NCI-H460 (cell line): ENCODE measurements at places on chromosomes 2 and 18. TPM values are rescaled to one million over a fixed set of nuclear protein-coding genes. Genes with fewer than 3 reads are reported as not detected.

Gene TCF23
- total RNA-seq = not detected in 2 replicates

Gene TEX44
- total RNA-seq = not detected in 2 replicates

Gene MAB21L4
- not detected in 2 replicates for total RNA-seq

Gene NEUROD1
- total RNA-seq = not detected in 2 replicates

Gene YIPF4
- total RNA-seq = 46.5 and 53.3 TPM in 2 replicates

Gene CDH2
- 0.77 and 1.2 TPM in 2 replicates for total RNA-seq

DNA sequence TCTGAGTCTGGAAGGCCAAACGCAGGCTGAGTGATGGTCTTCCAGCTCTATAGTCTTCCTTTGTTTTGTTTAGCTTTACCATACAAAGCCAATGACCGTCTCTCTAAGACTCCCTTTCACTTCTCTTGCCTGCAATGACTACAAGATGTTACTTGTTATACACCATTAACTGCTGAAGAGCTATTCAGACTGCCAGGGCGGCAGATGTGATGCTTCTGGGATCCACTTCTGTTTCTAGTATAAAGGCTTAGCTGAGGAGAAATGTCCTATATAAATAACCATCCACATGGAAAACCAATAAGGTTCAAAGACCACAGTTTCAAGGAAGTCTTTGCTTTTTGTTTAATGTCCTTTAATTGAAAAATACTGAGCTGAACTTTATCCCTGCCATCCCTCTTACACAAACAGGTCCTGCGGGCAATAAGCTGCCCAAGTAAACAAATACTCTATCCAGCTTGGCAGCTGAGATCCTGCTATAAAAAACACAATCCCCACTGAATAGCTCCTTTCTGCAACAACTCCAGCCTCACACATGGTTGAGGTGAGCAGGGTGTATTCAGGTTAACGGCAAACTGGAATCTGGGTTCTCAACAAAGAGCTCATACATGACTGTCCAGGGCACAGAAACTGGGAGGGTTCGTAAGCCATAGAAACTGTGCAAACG lies 124.6 kb downstream of the VIT start:
- no peak for DNase-seq

DNA sequence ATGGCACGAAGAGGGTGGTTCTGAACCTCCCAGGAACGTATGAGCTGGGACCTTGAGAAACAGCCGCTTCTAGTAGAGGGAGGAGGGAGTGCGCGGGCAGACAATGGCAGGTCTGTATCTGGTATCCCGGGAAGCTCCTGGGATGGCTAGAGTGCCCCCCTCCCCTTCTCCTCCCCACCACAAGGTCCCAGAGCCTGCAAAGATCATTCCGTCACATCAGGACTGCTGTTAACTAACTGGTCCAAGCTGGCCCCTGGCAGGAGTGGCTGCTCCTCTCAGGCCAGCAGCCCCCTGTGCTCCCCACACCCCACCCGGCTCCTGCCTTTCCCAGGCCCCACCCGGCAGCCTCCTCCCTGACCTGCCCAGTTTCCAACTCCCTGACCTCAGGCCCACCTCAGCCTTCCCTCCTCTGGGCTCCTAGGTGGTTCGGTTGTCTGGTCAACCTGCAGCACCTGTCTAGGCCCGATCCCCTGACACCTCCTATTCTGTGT lies 75.0 kb downstream of the TPO start:
- DNase-seq = no peak

- DNase-seq = no peak
Measured at GRCh38 chr2:163407296-163407695, 328.5 kb downstream of the FIGN start.

DNA sequence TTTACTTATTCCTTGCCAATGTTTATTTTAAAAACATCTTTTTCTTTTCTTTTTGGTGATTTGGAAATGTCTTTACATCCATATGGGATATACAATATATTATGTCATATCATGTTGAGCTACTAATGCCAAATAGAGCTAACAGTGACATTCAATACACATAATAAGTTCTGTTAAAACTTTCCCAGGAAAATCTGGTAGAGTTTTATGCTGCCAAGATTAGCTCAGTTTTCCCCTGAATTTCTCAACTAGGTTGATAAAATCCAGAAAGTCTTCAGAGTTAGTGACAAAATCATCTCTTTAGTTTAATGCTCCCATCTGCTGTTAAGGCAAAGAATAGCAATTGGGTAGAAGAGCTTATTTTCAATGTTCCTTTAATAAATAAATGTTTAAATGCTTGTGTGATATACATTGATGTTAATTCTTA lies 9.9 kb downstream of the COL3A1 start:
- no peak for DNase-seq

DNA sequence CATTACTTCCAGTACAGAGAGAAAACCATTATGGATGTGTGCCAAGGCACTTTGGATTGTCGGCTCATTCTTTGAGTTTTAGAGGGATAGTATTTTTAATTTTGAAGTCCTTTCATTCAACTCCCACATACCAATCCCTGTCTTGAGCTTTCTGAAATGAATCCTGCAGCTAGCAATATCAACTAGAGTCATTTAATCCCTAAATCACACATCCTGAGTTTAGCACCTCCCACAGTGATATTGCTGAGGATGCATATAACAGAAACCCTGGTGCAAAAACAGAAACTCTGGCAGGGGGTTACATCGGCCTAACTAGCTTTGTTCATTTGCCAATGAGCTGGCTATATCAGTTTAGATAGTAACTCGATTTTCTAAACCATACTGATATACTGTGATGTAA lies 427.3 kb downstream of the LRP1B start:
- no peak for DNase-seq

- no peak for DNase-seq
Measured at GRCh38 chr2:235917506-235917905, 250.7 kb downstream of the GBX2 start.

DNA sequence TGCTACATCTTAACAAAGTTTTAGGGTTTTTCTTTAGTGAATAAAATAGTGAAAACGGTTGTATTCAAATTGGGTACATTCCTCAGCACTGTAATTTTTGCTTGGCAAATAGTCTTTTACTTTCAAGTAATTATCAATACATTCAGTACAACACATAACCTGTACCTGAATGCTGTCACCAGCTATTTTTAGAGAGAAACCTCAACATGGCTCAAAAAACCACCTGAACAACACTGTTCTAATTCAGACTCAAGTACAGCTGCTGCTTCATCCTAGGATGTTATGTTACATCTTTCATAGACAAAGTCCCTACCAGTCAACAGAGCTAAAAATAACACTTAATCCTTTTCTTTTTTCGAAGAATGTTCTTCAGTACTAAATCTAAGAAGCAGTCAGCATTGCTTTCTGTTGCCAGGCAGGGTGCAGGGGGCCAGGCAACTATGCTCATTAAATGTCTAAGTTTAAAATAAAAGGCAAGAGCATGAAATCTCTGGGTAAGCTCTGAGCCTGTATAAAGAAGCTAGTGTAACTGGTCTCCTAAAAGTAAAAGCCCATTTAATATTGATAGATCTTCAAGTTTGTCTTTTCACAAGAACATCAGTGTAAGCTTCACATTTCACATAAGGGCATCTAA lies 20.5 kb downstream of the PDIA6 start:
- no peak for DNase-seq

GRCh38 chr2:69291004-69291650 lies 95.9 kb downstream of the GFPT1 start:
- no peak for DNase-seq

DNA sequence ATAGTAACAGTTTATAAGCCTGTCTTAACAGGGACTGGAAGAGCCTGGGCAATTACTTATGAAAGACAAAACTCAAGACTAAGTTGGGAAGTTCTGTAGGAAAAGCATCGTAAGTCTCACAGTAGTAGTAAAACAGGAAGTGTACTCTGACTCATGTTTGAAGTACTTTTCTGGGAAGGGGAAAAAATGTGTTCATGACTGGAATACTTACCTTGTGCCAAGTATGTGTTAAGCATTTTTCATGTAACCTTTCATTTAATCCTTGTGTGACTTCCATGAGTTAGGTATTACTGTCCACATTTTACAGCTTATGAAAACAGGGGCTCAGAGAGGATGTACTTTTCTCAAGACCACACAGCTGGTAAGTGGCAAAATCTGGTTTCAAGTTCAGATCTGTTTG lies 13.7 kb upstream of the SKOR2 start:
- no peak for DNase-seq

- DNase-seq = no peak
Measured at GRCh38 chr2:156189143-156189542, 143.4 kb downstream of the NR4A2 start.

- no peak for DNase-seq
Measured at GRCh38 chr18:23201741-23202140, 66.5 kb downstream of the CABLES1 start.

DNA sequence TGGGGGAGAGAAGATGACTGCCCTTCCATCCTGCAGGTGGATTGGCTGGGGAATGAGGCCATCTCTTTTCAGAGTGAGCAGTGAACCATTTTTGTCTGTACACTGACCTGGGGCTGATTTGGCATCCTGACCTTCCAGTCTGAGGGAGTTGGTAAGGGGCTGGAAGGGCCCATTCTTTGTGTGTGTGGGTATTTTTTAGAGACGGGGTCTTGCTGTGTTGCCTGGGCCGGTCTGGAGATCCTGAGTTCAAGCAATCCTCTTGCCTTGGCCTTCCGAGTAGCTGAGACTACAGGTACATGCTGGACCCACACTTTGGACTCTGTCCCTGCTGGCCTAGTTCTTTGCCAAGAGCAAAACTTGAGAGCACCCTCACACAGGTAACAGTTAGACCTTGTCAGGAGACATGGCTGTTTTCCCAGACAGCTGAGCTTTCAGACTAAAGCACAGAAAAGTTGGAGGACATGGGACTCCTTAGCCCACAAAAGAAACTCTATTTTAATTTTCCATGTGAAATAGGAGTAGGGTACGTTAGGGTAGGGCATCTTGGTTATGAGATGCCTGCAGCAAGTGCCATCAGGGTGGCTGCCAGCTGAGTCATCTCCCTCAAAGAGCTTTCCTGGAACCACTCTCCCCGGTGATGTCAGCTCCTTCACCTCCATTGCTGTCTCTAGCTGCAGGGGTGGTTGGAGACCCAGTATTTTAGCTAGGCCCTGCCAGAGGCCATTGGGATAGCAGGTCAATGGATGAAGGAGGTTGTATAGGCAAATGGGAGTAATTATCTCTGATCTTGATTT lies 60.7 kb downstream of the DGKD start:
- no peak for DNase-seq
